SJCRH30 (cell line): ENCODE measurements at places on chromosomes 6 and 20.

- no peak for DNase-seq
Observed at GRCh38 chr20:23214903-23215302, 128.8 kb upstream of the CD93 start.

DNA sequence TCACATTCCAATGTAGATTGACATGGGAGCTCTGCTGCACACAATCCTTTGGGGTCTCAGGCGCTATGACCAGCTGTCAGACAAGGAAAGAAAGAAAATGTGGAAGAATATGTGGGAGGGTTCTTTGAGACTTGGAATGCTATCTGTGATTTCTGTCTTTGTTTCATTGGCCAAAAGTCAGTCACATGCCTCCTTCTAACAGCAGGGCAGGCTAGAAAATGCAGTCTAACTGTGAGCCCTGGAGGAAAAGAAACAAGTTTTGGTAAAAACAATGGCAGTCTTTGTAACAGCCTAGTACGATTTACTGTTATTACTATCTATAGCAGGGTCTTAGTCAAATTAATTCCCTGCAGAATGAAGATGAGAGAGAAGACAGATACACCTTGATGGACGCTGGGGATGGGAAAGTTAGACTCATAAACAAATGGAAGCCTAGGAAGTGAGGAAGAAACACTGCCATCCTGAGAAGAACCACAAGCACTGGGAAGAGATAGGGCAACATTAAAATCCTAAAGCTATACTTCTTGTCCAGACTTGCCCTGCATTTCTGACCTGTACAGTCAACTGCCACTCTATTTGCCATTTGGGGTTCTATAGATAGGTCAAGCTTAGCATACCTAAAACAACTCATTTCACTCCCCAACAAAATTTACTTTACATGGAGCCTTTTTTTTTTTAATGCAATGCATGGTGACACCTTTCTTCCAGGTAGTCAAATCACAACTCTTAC lies 833.0 kb downstream of the KIF16B start:
- no peak for DNase-seq

DNA sequence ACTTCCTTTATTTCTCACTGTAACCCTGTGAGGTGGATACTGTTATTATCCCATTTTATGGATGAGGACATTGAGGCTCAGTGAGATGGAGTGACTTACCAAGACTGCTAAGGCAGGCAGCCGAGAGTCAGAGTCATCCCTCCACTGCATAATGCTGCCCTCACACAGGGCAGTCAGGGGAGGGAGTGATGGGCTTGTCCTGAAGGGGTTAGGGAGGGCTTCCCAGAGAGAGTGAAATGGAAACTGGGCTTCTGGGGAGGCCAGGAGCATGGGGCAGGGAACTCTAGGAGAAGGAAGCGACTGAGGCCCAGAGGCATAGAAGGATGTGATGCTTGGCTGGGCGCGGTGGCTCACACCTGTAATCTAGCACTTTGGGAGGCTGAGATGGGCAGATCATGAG lies 31.1 kb downstream of the TM9SF4 start:
- no peak for DNase-seq

GRCh38 chr6:144320741-144321140 lies 35.6 kb downstream of the UTRN start:
- peak; percentile 51 for DNase-seq

DNA sequence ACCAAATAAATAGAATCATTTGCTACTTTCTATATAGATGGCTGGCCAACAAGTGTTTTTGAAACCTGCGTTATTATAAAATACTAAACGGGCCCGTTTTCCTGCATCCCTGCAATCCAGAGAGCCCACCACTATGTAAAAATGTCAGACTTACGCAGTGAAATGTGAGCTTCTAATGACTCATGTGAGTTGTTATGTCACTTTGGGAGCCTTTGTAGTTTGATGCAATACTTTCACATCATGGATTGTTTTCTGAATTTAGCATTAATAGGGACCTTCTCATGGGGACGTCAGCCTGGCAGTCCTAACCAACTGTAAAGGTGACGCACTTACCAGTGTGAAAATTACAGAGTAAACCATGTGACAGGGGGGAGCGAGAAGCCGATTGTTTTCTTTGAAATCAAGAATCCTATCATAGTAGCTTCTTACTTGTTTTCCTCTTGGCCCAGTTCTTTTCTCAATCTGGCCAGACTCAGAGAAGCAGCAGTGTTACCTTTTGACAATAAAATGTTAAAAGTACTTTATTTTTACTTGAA lies 75.3 kb downstream of the SSR1 start:
- no peak for DNase-seq

DNA sequence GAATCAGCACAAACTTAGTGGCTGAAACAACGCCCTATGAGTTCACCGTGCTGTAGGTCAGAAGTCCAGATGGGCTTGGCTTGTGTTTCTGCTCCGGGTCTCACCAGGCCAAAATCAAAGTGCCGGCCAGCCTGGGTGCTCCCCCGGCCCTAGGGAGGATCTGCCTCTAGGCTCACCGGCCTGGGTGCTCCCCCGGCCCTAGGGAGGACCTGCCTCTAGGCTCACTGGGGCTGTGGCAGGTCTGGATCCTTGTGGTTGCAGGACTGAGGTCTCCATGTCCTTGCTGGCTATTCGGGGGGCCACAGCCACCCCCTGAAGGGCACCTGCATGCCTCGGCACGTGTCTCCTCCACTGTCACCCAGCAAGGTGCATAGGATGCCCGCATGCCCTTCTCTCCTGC lies 216.3 kb downstream of the TAF4 start:
- DNase-seq: no peak

DNA sequence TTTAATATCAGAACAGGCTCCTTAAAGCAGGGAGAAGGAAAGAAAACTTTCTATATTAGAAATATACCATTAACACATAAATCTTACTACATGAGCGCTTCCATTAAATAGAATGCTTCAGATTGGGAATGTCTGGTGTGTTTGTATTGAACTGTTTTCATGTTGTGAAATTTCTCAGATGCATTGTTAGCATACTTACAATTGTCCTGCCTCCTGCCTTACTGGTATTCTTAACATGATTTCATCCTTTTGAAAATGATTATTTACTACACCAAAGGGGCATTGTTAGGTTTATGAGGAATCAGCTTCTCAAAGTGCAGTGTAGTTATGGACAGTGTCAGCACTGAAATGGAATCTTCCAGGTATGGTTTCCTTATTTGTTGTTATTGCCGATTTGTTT lies 145.6 kb downstream of the MTFR2 start:
- DNase-seq: no peak

DNA sequence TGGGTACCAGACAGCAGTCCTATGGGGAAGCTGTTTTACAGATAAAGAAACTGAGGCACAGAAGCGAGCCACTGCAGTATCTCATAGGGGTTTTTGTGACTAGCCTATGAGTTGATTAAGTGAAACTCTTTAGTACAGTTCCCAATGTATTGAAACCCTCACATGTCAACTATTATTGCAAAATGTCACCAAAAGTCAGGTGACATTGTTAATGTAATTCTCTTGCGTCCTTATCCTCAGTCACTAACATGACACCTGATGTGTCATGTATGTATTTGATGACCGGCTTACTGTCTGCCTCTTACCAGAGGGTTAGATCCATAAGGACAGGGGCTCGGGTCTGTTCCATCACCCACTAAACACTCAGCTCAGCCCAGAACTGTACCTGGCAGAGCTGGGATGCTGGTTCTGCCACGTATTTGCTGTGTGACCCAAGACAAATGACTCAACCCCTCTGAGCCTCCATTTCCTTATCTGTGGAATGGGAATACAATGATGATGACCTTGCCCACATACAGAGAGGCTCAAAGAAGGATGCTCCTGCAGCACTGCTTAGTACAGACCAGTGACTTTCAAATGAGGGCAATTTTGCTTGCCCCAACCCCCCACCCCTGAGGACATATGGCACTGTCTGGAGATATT lies 32.9 kb downstream of the PREX1 start:
- DNase-seq: no peak

DNA sequence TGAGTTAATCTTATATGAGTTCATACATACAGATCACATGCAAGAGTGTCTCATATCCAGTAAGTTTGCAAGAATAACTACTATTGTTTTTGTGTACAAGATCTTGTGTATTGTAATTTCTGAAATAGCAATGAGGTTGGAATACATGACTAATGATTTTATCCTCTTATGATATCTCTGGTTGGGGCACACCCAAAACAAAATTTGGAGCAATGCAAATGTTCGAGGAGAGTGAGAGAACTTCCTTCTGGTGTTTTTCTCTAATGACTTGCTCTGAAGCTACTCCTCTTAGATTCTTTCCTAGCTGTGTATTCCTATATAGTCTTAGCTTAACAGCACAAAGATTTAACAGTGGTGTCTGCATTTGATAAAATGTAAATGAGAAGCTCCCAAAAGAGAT lies 252.5 kb downstream of the LAMA2 start:
- DNase-seq: no peak

DNA sequence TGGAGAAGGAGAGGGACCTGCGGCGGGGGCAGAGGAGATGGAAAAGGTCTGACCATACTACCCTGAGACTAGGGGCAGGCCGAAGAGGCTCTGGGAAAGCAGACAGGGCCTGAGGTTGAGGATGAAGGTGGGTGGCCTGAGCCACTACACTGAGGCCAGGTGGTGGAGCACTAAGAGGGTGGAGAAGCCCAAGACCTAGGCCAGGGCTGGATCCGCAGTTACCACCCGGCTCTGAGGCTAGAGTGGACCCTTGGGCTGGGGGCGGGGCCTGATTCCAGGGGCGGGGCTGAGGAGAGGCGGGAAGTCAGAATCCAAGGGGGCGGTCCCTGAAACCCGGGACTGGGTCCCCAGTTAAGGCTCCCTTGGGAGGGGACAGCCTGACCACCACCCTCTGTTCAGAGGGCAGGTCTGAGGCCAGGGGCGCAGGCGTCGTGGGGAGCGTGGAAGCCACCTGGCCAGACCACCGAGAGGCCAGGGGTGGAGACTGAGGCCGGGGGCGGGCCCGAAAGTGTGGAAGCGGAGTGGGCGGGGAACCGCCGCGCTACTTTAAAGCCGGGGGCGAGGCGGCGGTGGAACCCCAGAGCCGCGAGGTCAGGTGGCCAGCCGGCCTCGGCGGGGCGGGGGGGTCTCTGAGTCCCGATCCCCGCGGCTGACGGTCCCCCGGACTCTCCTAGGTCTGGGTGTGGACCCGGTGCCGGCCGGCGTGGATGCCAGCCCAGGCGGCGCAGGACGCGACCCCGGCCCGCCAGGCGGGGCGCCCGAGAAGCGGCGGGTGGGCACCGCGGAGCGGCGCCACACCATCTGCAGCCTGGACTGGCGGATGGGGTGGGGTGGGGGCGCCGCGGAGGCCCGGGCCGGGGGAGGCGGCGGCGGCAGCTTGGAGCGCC lies 8.3 kb downstream of the CCM2L start:
- peak; percentile 88 for DNase-seq

- DNase-seq: no peak
Observed at GRCh38 chr6:139904158-139904533, 529.7 kb upstream of the CITED2 start.

DNA sequence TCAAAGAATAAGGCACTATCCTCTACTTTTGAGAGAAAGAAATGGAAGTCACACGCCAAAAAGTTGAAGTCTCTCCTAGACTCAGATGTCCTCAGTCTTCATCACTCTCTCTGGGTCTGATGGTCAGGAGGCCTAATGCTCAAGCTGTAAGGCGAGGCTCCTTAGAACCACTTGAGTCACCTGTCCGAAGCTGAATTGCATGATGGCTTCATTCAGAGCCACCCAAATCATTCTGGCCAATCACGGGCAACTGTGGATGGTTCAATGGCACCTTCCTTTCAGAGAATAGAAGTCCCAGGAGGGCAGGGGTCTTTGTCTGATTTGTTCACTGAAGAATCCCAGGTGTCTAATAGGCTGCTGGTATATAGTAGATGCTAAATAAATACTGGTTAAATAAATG lies 69.4 kb upstream of the RNF24 start:
- no peak for DNase-seq

- DNase-seq: no peak
Observed at GRCh38 chr20:44527716-44528199, 5.9 kb upstream of the SERINC3 start.

DNA sequence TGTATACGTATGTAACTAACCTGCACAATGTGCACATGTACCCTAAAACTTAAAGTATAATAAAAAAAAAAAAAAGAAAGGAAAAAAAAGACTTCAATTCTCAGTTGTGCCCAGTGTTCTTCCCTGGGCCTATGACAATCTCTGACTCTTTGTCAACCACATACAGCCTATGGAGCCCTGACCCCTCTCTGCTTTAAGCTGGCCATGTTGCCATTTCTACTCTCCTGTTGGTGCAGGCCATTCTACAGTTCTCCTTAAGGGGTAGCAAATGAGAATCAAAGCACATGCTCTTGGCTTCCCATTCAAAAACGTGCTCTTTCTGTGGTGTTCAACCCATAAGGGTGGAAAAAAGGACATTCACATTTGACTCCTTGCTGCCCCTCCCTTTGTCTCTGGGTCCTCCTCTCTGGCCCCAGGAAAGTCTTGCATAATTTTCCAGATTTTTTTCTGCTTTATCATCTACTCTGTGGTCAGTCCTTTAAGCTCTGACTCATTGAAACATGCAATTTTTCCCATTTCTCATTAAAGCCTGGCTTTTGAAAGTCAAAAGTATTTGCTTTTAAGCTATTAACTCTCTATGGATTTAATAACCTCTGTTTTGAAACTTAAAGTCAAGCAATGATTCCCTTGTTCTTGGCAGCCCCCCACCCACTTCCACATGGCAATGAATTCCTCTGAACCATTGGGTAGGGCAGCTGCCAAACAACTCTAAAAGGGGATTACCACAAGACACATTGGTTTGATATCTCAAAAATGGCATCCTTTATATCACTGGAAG lies 208.6 kb upstream of the MCHR2 start:
- peak; percentile 69 for DNase-seq

DNA sequence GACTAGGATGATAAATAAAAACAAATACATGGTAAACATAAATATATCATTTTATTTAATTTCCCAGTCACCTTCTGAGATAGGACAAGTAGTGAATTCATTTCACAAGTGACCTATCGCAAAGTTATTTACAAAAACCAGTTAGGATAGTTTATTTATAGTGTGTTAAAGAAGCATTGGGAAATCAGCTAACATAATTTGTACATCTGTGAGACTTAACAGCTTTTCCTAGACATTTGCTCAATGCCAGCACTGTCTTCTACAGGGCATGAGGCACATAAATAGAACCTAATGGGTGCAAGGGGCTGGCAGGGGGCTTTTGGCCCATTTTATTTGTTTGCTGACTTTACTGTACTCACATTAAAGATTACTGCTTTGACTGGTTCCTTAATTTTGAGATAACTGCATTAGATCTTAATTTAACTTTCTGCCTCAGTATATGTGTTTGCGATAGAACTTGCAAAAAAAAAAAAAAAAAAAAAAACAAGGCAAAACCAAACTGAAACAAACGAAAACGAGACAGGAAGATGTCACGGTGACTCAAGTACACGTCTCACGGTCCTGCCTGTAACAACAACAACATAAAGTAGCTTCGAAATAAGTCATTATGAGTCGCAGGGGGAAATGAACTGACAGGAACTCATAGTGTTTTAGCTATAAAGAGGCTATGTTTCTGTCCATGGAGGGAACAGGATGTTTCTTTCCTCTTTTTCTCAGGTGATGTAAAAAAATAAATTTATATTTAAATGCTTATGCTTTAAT lies 133.7 kb upstream of the GMDS start:
- no peak for DNase-seq

- DNase-seq: no peak
Observed at GRCh38 chr6:31247813-31248212, 24.1 kb downstream of the HLA-C start.

GRCh38 chr20:5510446-5510845 lies 193.7 kb upstream of the PROKR2 start:
- peak; percentile 34 for DNase-seq
